ENCODE measurements at places on chromosomes 11 and 22. TPM values are rescaled to one million over a fixed set of nuclear protein-coding genes. Genes with fewer than 3 reads are reported as not detected.

The OSBP2 gene
- 3.0 TPM for total RNA-seq

The MRPL11 gene
- 73.0 TPM for total RNA-seq

The FAT3 gene
- total RNA-seq: 17.6 TPM

The SCGB1C1 gene
- not detected for total RNA-seq

The CRYBB3 gene
- total RNA-seq: 0.97 TPM

Data from endothelial cell (in vitro differentiated cells).